A172 (cell line): ENCODE measurements at places on chromosomes 4 and X.

- no peak for DNase-seq
These were observed 73.8 kb downstream of the SEC24D start for GRCh38 chr4:118762155-118762554.

GRCh38 chrX:94914235-94914634 lies 1240.2 kb downstream of the FAM133A start:
- DNase-seq, result no peak

DNA sequence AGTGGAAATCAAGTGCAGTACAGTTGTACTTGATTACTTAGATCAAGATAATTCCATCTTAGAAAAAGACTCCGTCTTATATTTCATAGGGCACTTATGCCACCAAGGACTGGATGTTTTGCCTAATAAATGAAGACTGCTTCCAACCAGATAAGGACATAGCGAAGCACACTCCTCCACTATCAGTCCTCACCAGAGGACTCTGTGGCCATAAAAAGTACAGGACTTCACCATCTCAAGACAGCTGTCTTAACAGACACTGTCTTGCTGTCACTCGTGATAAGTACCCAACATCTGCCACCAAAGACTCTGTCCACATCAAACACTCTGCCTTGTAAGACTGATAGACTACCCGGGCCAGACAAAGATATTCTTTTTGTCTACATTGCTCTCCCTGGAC lies 352.0 kb downstream of the TRAM1L1 start:
- no peak for DNase-seq

DNA sequence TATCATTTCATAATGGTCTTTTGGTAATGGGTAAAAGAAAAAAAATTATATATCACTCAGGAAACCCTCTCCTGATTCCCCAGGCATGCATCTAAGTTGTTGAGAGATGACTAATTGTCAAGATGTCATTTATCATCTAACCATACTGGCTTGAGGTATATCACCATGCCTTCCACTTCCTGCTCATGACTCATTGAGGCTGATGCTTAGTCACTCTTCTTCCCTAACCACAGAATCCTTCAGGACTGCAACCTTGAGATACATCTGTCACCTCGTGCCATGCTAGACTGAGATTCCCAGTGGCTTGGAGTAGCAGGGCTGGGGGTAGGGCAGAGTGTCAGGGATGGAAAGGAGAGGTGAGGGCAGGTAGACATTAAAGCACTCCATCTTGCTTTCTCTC lies 782.5 kb upstream of the INTU start:
- peak; percentile 98 for DNase-seq

- DNase-seq, result no peak
These were observed 11.9 kb upstream of the HS3ST1 start for GRCh38 chr4:11440481-11441193.

DNA sequence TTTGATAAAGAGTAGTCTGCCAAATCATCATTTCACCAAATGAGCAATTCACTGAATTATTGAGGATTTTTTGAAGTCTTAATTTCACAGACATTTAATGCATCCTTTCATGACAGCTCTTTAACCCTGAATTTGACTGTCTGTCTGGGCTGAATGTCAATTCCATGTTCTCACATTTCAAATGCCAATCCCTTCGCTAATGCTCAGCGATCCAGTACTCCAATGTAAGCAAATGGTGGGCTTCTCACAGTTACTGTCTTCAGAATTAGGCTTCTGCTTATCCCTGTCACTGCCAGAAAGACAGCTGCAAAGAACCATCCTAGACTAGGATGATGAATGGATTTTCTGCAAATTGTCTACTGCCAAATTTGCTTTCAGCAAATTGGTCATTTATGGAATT lies 36.2 kb upstream of the USP38 start:
- DNase-seq, result no peak

GRCh38 chr4:128725405-128726055 lies 84.0 kb upstream of the JADE1 start:
- no peak for DNase-seq

DNA sequence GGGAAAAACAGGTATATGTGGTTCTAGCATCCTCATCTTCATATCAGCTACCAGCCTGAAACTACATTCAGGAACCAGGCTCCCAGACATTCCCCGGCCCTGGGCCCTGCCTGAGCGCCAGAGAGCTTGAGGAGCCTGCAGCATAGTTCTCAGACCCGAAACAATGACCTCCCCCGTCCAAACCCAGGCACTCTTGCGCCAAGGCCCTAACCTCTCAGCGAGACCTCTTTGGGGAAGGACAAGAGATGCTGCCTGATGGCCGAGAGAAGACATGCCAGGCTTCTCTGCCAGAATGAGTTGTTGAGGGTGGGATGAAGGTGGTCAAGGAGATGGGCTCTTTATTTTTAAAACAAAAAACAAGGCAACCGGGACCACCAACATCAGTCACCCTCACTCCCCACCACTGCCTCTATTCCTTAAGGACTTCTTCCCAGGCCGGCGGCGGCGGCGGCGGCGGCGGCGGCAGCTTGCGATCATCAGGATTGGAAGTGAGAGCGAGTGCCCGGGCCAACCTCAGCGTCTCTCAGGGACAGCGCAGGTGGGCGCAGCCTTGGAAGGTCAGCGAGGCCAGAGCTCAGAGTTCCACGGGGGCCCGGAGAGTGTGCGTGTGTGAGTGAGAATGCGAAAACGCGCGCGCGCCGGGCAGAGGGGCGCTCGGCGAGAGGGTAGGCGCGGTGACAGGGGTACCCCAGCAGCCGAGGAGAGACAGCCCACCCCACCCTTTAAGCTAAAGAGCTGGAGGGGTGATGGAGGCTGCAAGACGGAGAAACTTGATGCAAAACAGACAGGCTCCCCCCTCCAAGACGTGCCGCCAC lies 601 bp downstream of the INPP4B start:
- DNase-seq, result no peak
